Stimulated activated naive CD8-positive, alpha-beta T cell treated with anti-CD3 and anti-CD28 coated beads, Interleukin-15, Interleukin-2, amounts not matched to agents 100 U/mL and 50 U/mL, for 24 hours (primary cell): ENCODE measurements at places on chromosomes 3 and 15.
A peak's percentile ranks its signal among the peaks of the same experiment; 100 is the strongest.

- no peak for DNase-seq
These were observed 43.3 kb upstream of the MYO5C start for GRCh38 chr15:52338891-52339290.

- DNase-seq, result no peak
These were observed 35.8 kb upstream of the PPM1L start for GRCh38 chr3:160720123-160720746.

DNA sequence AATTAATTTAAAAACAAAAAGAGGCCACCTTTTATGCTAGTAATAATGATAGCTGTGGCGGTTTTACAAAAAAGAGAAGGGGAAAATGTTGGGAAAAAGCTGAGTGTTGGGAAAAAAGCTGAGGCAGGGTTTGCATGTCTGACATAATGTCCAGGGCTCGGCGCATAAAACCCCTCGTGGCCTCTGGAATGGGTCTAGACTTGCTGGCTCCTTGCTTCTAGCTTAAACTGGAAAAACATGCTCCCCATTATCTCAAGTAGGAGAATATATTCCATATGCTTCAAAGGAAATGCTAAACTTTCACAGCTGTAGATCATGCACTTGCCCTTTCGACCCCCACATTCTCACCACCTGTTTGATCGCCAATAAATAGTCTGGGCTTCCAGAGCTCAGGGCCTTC, 53.0 kb downstream of the CYP19A1 start:
- DNase-seq, result no peak

DNA sequence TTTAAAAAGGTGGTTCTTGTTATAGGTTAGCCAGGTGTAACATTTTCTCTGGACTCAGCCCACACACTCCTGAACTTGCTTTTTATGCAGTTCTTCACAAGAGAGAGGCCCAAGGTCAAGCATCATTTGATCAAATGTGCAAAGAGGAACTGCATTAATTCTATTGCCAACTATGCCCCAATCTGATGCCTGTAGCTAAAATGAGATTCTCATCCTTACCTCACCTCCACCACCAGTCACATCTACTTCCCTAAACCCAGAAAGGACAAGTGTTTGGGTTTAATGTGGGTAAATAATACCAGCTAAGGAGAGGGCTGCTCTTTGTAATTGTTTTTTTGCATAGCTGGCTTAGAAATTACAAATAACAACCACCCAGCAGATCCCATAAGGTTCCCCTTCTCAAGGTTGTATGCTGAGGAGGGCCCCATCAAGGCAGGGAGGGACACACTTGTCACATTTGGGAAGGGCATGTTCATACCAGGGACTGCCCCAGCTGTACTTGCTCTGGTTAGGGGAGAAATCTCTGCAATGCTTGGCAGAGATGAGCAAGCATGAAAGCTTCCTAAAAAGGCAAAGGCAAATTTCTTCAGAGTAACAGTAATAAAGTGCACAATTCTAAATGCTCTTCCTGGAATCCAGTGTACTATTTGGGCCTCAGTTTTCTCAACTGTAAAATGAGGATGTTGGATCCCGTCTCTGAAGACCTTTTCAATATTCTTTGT, 76.2 kb downstream of the TGFBR2 start:
- DNase-seq, result peak; percentile 45

- DNase-seq, result no peak
These were observed 222.8 kb downstream of the PTPRG start for GRCh38 chr3:61783993-61784718.

DNA sequence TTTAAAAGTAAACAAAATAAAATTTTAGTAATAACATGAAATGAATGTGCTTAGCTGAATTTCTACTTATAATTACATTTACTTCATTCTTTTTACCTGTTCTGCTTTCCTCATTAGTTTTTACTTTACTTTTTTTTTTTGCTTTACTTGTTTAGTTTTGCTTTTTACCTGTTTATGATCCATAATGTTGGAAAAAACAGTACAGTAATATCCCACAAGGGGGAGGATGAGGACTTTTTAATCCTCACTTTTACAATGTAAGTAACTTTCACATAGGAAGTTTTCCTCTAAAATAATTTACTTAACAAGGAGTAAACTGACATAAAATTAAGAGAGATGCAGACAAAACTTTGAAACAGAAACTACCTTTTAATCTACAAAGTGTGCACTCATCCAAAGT, 268.7 kb downstream of the TBC1D5 start:
- no peak for DNase-seq

- no peak for DNase-seq
These were observed 407.3 kb downstream of the GBE1 start for GRCh38 chr3:81354119-81354518.

GRCh38 chr15:70559265-70560239, 203.8 kb downstream of the UACA start:
- DNase-seq, result peak; percentile 67

DNA sequence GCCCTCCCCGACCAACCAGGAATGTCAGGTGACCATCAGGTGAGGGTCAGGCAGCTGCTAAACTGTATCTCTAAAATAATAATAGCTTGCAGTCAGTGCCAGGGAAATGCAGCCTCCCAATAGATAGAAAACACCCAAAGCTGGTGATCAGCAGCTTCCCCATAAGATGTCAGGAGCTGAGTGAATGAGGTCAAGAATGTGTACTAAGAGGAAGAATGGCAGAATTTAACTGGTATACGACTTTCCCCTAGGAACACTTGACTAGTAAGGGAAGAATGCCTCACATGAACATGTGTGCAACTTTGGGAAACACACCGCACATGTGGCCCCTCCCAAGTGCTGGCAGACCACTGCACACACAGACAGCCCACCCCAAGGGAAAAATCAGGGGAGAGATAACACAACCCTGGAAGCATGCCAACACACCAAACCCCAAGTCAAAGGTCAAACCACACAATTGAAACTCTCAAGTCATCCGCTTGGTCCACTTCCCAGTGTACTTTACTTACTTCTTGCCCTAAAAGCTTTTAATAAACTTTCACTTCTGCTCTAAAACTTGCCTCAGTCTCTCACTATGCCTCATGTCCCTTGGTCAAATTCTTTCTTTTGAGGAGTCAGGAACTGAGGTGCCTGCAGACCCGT, 806.5 kb downstream of the OTOL1 start:
- DNase-seq, result no peak

DNA sequence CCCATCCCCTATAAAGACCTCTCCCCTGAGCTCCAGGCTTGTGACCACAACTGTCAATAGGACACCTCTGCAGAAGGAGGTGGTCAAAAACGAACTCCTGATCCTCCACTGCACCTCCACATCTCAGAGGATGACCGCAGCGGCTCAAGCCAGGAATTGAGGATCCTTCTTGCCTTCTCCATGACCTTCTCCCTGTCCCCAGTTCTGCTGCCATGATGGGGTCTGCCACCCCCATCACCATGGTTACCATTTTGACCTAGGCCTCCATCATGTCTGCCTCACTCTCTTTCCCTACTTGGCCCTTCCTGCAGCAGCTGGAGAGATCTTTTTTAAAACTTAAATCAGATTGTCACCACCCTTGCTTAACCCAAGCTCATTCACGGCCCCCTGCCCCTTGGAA, 81.3 kb upstream of the LINGO1 start:
- no peak for DNase-seq

DNA sequence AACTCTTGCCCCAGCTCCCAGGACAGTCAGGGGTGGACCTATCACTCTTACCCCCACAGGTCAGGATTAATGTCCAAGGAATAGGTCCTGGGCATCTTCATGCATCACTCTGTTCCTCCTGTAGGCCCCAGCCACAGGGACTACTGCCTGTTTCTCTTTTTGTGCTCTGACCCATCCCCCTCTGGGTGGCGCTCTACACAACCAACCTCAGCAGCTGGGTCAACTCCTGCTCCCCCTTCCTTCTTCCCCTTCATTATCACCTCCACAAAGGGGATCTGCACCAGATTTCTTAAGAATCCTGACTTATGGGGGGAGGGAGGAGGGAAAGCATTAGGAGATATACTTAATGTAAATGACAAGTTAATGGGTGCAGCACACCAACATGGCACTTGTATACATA, 12.2 kb upstream of the TRANK1 start:
- no peak for DNase-seq

DNA sequence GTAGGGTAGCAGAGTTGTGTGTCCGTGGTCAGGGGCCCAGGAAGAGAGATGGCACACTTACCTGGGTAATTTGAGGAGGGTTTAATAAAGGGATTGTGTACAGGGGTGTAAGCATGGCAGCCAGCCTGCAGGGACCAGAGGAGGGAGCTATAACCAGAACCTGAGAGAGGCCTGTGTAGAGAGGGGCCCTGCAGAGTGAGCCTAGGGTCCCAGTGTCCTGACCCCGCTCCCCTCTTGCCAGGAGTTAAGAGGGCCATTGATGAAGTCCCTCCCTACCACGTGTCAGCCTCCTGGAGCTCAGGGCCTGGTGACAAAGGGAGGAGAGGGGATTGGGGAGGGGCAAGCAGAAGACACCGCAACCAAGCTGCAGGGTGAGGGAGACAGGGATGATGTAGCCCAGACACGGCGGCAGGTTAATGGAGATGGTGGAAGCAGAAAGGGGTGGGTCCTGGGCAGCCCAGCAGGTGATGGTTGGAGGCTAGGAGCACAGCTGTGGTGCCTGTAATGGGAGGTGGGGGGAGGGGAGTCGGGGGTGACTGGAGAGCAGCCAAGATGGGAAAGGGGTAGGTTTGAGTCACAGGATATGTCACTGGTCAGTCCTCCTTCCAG, 165.4 kb upstream of the TOPAZ1 start:
- no peak for DNase-seq

- no peak for DNase-seq
These were observed 107.5 kb upstream of the NR2F2 start for GRCh38 chr15:96222981-96223380.

DNA sequence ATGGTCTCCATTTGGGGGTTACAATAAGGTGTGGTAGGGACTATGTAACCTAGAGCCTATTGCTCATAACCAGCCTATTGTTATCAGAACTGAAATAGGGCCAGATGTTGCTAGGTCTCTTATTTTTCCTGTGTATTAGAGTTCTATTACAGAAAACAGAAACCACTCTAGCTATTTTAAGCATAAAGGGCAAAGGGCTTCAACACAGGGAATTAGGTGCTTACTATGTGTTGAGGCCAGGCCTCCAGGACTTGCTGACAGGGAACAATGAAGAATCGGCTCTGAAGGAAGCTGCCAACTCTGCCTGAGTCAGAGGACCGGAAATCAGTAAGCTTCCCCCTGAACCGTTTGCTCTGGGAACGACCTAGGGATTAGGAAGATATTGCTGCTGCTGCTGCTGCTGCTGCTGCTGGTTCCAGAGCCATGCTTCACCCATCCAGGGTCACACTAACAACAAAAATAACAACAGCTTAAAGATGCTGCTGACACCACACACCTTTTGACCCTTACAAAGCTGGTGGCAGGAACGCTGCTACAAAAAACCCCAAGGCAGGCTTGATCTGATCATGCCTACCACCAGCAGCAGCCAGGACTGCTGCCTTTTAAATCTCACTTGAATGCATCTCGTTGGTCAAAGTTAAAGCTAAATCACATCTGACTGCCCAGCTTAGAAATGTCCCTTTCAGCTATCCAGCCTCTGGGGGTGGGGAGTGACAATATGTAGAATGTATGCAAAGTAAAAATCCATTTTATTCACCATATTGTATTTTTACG, 276.9 kb upstream of the IL12A start:
- no peak for DNase-seq

- no peak for DNase-seq
These were observed 181.2 kb upstream of the NR2E3 start for GRCh38 chr15:71628988-71629770.

DNA sequence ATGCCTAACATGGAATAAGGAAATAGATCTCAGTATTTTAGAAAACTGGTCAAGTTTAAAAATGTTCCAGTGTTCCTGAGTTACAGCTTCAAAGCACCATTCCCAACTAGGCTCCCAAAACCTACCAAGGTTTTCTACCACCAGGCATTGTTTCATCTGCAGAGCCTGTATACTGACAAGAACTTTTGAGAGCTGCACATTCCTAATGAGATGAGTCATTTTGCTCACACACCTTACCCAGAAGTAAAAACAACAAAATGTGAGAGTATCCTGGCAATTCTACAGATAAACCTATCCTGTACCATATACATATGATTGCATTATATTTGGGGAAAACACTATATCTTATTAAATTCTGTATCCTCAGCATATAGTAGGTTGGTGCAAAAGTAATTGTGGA, 90.7 kb downstream of the ATP8B4 start:
- DNase-seq, result no peak

- DNase-seq, result no peak
These were observed 25.2 kb downstream of the CCNL1 start for GRCh38 chr3:157134620-157135191.

- DNase-seq, result no peak
These were observed 104.5 kb downstream of the TFG start for GRCh38 chr3:100813828-100814227.

- no peak for DNase-seq
These were observed 102.4 kb downstream of the DNAJB8 start for GRCh38 chr3:128364291-128364690.

DNA sequence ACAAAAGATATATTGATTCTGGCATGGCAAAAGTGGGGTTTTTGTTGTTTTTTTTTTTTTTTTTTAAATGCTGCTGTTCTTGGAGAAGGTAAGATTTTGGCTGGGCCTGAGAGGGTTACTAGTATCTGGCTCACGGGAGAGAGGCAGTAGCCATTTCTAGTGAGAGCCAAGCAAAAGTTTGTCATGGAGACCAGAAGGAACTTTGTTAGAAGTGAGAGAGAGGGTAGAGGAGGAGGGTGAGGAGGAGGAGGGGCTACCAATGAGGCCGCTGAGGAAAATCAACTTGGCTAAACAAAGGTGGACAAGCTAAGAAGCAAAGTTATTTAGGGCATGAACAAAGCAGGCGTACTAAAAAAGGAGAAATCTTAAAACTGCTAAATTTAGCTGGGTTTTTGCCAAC, 48.9 kb upstream of the STRIT1 start:
- DNase-seq, result no peak

DNA sequence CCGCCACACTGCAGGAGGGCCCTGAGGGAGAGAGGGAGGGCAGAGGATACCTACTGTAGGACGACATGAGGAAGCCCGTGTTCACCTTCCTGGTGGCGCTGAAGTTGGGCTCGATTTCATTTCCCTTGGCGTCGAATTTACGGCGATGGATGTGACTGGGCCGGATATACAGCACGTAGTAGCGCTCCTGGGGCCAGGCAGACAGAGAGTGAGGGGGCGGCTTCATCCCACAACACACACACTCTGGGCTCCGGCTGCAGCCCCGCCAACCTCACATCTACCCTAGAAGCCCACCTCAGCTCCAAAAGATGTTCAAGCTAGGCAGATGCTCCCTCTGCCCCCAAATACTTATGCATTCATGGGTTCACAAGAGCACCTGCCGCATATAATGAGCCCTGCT, 4.5 kb downstream of the ARPIN start:
- DNase-seq, result no peak
